ENCODE measurements at places on chromosomes 12 and 14.

DNA sequence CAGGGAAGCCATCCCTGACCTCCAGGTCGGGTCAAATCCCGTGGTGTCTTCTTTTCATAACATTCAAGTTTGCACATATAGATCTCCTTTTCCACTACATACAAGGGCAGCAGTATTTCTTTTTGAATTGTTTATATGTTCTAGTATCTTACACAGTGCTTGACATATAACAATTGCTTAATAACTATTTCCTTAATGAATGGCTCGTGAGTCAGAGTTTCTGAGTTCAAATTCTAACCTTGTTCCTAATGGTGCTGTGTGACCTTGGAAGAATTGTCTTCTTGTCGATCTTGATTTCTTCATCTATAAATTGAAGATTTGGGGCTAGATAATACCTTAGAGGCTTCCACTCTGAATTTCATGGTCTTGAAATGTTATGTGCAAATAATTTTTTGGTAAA is 57.2 kb upstream of the PELI2 start:
- DNase-seq, result no peak

GRCh38 chr12:124559182-124560017 is 8.0 kb downstream of the NCOR2 start:
- DNase-seq, result no peak

GRCh38 chr12:66197495-66197921 is 8.5 kb downstream of the IRAK3 start:
- no peak for DNase-seq

DNA sequence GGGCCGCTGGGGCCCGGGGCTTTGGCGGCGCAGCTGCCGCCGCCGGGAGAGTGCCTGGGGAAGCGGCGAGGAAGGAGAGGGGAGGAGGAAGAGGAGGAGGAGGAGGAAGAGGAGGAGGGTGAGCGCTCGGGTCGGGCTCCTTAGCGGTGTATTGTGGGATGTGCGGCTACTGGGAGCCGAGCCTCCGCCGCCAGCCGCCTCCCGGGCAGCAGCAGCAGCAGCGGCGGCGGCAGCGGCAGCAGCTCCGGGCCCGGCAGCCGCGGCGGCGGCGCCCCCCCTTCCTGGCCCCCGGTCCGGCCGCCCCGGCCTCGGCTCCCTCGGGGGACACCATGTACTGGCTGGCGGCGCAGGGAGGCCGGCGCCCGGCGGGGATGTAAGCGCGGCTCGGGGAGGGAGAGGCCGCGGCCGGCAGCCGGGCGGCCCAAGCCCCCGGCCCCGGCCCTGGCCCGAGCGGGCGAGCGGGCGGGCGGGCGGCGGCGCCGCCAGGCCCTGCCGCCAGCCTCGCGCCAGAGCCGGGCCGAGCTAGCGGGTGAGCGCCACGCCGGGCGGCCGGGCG is at the start of gene SETD1B:
Gene SETD1B, plus strand, starts transcription at position 149 of the 556 bp plus-strand sequence. CDS start 729 bp downstream, outside the sequence.
- DNase-seq, result peak; percentile 67

- DNase-seq, result peak; percentile 17
These were observed 25.7 kb downstream of the FGF23 start for GRCh38 chr12:4353785-4354208.

DNA sequence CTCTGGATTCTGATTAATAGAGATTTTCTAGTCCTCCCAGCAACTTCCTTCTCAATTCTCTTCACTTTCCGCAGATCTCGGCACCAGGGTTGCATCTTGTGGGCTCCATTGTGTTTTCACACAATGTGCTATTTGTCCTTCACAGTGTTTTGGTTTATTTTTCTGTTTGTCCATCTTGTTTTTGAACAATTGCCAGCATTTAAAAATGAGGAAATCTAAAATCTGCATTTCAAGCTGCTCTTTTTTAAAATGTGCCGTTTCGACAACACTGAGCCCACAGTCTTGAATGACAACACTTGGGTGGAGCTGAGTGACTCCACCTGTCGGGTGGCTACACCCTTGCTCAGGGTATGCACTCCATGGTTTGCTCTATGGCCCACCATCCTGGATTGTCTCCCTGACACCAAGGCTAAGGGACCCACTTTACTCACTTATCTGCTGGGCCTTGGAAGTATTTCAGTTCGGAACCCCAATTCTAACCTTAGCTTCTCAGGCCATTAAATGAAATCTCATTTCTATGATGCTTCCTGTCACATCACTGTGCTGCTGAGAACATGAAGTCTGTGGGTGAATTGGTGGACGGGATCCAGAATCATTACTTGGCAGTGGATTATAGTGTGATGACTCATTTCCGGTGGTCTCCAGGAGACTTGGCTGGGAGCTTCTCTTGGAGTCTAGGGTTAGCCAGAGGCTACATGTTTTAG is 3.4 kb upstream of the MYRFL start:
- DNase-seq, result peak; percentile 41

GRCh38 chr12:42104784-42105183 is 39.9 kb downstream of the GXYLT1 start:
- DNase-seq, result no peak

- no peak for DNase-seq
These were observed 917.0 kb downstream of the LRFN5 start for GRCh38 chr14:42523666-42524065.

- DNase-seq, result no peak
These were observed 157.4 kb upstream of the HMGA2 start for GRCh38 chr12:65666876-65667275.

- DNase-seq, result no peak
These were observed 77.0 kb upstream of the FOXN3 start for GRCh38 chr14:89493877-89494634.

DNA sequence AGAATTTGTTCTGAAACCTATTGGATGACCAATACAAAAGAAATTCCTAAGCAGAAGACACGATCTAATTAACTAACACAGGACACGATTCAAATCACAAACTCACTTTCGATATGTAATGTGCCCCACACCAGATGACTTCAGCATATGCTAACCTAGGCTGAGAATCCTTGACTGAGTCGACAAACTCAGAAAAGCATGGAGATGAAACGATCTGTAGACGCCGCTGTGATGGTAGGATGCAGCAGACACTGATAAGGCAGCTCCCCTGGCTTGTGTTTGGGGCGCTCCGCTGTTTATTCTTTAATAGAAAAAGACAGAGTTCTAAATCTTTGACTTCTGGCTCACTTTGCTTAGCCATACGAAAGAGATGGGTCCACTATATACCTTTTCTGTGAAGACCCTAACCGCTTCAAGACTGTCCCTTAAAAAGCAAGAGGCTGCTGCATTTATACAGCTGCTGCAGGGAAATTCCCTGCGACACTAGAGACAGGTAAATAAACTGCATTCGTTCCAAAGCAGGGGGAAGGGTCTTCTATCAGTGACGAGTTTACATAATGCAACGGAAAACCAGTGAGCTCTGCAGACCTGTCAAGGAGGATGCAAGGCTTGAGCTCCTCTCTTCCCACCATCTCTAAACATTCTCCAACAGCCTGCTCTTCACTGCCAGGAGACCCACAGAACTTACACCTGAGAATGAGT is 929 bp downstream of the CHD8 start:
- no peak for DNase-seq

- DNase-seq, result no peak
These were observed 19.5 kb downstream of the CCDC88C start for GRCh38 chr14:91397965-91398591.

DNA sequence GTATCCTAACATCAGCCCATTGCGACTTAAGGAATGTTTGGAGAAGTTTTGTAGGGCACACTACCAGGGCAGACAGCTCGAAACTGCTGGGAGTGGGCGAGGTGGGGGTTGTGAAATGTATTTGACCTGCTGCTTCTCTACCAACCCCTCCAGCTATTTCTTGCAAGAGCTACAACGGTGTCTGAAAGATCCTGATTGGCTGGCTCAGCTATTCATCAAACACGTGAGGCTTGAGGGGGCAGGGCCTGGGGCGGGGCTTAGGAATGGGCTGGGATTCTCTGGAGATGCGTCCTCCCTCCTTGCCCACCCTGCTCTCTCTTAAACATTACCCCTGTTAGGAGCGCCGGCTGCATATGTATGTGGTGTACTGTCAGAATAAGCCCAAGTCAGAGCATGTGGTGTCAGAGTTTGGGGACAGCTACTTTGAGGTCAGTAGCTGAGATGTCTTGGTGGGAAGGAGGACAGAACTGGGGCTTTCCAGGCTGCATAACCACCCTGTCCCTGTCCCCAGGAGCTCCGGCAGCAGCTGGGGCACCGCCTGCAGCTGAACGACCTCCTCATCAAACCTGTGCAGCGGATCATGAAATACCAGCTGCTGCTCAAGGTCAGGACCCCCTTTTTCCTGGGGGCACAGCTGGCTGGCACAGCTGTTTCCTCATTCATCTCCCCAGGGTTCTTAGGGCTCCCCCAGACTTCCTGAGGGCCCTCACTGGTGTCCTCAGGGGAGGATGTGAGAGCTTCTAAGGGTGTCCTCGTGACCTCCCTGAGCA is 3.1 kb downstream of the ARHGEF25 start:
- no peak for DNase-seq

DNA sequence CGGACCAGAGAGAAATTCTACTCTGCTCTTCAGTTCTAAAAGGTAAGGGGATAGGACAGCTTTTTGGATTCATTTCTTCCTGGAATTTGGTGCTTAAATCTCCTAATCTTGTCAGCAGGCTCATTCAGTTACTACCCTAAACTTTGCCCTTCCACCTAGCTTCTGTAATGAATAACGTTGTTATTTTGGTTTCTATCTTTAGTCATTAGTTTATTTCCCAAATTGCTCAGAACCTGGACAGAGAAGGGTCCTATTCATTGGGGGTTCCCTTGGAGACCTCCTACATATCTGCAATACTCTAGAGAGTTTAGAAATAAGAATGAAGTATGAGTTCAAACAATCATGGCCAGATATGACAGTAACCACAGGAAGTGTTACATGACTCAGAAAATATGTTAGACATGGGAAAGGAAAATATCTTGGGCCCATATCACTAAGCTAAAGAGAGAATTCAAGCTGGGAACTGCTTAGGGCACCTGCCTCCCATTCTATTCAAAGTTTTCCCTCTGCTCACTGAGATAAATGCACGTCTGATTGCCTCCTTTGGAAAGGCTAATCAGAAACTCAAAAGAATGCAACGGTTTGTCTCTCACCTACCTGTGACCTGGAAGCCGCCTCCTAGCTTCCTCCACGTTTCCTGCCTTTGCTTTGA is 87.9 kb downstream of the GAS2L3 start:
- DNase-seq, result peak; percentile 37

DNA sequence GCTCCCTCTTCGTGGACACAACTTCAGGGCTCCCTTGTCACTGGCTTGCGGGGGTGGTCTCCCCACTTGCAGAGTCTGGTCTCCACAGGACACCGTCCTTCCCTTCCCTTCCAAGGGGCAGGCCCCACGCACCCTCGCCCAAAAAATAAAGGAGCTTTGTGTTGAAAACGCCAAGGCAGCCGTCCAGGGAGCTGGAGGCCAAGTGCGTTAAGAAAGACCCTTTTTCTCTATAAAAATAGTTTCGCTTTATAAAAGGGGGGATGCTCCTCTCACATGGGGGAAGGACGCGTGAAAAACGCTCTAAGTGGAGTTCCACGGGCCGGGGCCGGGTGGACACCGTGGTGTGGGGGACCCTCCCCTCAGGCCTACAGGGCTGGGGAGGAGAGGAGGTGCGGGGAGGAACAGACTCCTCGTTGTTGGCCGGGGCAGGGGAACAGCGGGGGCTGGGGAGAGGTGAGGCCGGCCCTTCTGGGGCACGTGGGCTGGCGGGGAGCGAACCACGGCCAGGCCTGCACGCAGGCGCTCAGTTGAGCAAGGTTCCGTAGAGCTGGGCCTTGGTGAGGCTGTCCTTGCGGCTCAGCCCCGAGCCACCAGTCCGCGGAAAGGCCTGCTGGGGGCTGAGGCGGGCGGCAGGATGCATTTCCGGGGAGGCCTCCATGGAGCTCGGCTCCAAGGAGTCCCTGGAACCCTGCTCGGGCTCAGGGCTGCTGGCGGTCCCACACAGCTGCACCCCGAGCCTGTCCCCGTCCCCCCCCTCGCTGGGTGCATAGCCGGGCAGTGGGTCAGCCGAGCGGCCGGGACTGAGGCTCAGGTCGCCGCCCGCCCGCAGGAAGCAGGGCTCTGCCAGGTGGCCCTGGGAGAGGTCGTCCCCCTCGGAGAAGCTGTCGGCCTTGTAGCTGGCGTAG is 49.5 kb downstream of the BEGAIN start:
- no peak for DNase-seq

DNA sequence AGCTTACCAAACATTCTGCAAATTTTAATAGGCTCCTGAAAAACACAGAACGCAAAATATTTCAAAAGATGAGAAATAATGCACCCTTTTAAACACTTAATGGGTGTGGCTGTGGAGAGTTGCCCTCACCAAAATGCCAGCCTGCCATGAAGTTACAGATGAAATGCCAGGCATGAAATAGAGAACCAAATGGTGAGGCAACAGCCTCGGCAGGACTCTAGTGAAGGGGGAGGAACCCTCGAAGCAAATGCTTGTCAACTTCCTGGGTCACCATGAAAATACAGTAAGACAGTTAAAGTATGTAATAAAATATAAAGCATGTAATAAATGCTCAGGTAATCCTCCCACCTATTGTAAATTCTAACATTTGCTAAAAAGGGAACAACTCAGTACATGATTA is 24.1 kb downstream of the DUSP16 start:
- DNase-seq, result no peak

DNA sequence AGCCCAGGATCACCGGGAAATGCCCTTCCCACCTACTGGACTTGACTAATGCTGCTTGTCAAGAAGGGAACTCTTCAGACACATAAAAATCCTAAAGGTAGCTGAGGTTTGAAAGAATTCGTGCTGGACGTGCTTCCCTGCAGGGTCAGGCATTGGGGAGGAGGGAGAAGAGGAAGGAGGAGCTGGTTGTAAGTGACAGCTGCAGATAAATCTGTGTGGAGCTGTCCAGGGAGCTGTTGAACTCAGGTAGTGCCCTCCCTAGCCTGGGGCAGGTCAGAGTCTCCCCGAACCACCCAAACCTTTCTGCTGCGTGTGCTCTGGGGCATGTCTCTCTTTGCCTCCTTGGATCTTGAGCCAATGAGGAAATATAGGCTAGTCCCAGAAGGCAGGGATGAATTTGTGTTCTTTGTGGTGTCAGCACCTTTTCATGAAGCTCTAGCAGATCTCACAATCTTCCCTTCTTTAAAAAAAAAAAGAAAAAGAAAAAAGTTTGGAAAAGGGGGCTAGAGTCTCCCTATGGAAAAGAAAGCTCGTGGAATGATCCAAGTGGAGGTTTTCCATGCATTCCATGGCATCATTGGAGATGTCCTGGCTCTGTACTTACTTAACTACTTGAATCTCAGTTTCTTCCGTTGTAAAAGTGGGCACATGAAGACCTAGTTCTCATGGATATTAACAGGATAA is 23.6 kb upstream of the FOS start:
- no peak for DNase-seq
